ENCODE measurements at places on chromosomes 7 and 10. TPM values are rescaled to one million over a fixed set of nuclear protein-coding genes. Genes with fewer than 3 reads are reported as not detected.

The GBX1 gene
- polyA plus RNA-seq = 0.33 TPM

The COMMD3 gene
- polyA plus RNA-seq = 96.6 TPM

DNA sequence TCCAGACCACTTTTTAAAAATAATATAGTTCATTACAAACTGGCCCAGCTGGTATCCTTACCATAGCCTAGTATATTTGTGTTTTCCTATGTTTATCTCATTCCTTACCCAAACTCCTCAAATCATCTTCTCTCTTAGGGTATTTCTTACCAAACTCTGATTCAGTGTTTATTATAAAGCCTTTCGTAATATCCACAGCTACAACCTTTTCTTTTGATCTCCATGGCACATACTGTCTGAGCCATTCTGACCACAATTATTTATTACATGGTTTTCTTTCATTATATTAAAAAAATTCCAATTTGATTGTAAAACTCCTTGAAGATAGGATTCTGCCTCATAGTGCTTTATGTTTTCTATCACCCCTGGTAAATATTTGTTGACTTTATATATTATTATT, 94.2 kb downstream of the LRMDA start:
- DNase-seq = no peak

GRCh38 chr10:77496941-77497420, 140.6 kb downstream of the KCNMA1 start:
- DNase-seq = no peak

GRCh38 chr10:62127975-62128374, 140.7 kb downstream of the RTKN2 start:
- no peak for DNase-seq

- no peak for DNase-seq
Measured at GRCh38 chr10:62224606-62225005, 44.0 kb downstream of the RTKN2 start.

GRCh38 chr7:20742913-20743312, 43.8 kb downstream of the SP8 start:
- no peak for DNase-seq

GRCh38 chr7:20539201-20539600, 76.3 kb upstream of the ABCB5 start:
- no peak for DNase-seq

GRCh38 chr7:104857458-104858425, 156.3 kb upstream of the KMT2E start:
- no peak for DNase-seq

DNA sequence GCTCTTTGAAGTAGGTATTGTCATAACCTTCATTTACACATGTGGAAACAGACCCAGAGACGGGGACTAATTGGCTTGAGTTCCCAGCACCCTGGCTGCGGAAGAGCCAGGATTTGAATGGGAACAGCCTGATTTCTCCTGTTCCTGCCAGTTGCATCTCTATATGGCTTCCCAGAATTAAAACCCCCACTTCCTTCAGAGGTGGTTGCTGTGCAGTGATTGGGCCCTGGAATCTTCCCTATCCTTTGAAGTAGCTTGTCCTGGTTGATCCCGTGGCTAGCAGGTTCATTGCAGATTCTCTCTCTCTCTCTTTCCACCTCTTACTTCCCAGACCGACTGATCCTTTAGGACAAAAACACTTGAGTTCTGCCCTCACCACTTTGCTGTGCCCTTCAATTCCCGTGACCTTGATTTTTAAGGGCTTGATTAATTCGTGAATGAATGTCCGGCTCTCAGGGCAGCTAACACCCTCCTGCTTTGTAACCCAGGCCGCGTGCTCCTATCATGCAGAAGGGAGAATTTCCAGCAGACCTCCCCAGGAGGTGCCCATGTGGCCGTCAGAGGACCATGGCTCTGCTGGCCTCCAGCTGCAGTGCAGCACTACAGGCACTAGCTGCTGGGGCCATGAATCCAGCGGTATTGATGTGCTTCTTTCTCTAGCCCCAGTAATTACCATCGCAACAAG, 120.6 kb upstream of the AGK start:
- no peak for DNase-seq

DNA sequence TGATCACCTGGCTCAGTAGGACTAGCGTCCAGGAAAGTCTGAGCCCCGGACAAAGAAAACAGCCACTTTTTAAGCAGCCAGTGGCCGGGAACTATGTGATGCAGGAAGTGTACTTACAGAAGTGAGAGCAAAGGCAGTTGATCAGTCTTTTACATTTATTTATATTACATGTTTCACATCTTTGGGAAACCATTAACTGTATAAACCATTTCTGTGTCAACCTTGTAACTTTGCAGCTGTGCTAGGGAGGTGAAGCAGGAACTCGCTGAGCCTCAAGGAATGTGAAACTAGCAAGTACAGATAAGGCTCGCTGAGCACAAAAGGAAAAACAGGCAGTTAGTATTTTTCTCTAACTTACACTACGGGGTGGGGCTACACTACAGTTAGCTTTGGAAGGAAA, 39.9 kb upstream of the HECW1 start:
- DNase-seq = no peak
